ENCODE measurements at places on chromosomes 4 and X.

- DNase-seq = no peak
Observed at GRCh38 chrX:67727576-67727975, 183.8 kb downstream of the AR start.

GRCh38 chr4:4675641-4676040 is 133.8 kb upstream of the STX18 start:
- no peak for DNase-seq

DNA sequence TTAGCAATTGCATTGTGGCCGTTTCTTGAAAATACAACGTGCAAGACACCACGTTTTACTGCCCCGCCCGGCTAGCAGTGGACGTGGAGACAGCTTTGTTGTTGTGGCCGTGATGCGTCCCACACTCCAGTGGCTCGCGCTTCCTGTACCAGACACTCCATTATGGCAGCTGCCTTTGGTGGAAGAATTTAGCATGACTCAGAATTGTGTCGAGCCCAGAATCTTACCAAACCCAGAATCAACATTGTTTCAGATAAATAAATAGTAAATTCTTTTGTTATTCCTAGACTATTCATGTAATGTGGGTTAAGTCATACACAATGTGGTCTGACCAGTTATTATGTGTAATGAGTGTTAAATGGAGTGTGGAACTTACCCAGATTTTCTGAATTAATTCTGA is 25.3 kb upstream of the S100P start:
- no peak for DNase-seq

GRCh38 chrX:72308566-72309296 is 3.0 kb upstream of the CITED1 start:
- DNase-seq = peak; percentile 65

- DNase-seq = no peak
Observed at GRCh38 chrX:55072286-55072685, 2.5 kb upstream of the PAGE2B start.

DNA sequence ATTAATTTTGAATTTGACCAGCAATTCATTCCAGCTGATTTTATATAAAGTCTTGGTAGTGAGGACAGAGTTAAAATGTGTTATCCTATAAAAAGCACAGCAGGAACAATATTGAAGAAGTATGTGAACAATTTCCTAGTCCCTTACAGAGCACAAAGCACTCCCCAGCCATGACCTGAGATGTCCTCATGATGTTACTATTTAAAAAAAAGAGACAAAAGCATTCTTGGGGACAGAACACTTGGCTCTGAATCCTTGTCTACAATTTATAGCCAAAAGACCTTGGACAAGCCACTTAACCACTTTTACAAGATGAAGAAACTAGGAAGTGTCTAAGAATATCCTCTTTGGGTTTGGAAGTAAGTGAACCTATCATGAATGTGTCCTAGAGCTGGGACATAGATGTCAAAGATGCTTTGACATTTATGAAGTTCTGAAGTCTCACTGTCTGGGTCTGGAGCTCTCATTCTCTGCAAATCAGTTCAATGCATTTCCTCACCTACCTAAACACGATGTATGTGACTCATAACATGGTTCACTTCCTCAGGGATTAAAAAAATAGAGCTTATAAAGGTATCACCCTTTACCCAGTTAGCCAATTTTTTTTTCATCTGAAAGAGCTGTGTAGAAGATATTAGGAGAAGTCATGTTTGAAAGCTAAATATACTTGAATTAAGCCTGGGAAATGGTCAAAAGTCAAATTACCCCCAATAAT is 61.4 kb downstream of the IGFBP7 start:
- DNase-seq = no peak

DNA sequence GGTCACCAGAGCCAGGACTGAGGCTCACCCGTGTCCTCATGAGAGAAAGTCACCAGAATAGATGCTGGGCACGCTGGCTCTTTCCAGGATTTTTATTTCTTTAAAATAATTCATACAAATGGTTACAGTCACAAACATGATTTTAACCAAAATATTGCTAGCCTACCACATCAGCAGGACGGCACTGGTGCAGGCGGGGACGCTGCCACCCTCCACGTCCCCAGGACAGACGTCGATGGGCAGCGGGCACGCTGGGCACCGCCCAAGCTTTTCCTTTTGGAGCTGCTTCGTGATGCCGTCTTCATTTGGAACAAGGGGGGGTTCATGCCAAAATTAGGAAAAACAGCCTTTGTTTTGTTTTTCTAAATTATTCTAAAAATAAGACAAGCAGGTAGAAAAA is 37.6 kb downstream of the CTBP1 start:
- no peak for DNase-seq

DNA sequence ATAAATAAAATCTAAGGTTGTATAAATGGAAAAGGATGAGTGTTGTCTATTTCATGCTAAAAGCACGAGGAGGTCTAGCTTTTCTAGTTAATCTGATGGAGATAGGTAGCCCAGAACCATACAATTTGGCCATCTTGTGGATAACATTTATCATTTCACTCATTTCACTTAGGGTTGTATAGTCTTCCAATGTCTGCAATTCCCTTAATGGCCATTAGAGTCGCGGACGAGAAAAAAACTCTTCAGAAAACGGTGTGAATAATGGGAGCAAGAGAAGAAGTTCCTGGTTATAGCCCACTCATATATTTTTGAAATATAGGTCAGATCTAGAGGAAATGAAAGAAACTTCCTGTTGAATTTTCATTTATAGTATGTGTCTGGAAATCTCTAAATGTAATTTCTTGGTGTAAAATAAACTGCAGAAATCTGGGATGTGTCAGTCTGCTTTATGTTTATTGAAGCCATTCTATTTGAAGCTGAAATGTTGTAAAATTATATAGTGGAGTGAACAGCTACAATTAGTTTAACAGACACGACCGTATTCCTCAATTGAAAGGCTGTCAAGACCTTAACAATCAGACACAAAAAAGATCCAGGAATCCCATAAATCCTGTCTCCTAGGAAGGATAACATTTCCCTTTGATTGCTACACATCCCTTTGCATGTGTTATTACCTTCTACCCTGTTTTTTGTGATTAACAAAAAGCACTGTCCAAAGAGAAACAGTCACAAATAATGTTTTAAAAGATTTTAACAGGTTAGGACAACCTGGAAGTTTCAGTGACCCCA is 47.7 kb upstream of the MGST2 start:
- no peak for DNase-seq

GRCh38 chrX:130714135-130714534 is 188.9 kb downstream of the ENOX2 start:
- no peak for DNase-seq

DNA sequence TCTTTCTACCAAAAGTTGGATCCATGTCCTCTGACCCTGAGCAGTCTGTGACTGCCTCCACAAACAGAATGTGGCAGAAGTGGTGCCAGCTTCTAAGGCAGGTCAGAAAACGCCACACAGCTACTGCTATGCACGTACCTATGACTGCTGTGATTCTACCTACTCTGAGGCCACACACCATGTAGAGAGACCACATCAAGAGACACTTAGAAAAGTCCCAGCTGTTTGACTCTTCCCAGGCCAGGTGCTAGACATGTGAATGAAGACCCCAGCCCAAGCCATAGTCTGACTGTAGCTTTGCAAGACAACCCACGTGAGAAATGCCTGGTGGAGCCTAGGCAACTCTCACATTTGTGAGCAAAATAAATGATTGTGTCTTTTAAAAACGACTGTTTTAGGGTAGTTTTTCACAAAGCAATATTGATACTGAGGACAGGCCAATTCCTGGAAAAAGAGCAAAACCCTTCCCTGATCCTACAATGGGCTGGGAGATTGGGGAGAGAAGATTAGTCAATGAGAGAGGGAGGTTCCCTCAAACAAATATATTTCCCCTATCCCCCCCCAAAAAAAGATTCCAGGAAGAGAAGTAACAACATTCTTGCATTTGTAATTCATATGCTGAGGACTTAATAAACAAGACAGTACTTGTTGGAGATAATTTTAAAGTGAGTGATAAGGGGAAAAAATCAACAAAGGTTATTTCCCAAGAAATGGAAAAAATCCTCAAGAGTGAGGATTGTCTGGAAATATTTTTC is 33.3 kb downstream of the FRYL start:
- DNase-seq = no peak

- no peak for DNase-seq
Observed at GRCh38 chr4:80075995-80076675, 3.1 kb upstream of the ANTXR2 start.

DNA sequence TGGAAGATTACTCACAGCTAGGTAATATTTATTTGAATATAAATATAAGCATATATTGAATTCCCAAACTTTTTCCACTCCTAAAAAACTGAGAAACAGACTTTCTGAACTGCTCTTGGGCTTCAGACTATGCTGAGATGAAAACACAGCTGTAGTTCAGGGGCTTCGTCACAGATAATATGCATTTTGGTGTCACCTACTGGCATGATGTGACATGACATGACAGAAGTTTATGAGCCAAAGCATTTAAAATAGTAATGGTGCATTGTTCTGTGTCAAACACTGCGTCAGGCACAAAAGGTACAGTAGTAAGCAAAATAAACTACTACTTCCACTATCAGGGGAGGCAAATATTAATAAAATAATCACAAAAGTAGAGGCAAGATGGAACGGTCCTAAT is 171.3 kb downstream of the BTC start:
- peak; percentile 14 for DNase-seq

GRCh38 chrX:153845842-153846241 is 15.5 kb upstream of the PDZD4 start:
- DNase-seq = no peak

DNA sequence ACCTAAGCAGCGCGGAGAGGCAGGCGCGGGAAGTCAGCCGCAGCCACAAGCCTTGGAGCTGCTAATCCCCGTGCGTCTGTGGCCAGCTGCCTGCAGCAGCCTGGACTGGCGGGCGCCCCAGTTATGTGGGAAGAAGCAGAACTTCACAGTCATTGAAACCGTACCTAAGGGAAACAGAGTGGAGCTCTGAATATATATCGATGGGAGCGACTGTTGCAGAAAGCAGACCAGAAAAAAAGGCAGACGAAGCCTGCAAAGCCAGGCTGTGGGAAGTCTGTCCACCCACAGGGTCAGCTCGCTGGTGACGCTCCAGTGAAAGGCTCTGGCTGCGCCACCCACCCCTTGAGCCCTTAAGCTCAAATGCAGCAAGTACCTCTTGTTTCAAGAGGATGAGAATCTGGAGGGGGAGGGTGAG is 24.7 kb downstream of the KCNE5 start:
- DNase-seq = no peak

DNA sequence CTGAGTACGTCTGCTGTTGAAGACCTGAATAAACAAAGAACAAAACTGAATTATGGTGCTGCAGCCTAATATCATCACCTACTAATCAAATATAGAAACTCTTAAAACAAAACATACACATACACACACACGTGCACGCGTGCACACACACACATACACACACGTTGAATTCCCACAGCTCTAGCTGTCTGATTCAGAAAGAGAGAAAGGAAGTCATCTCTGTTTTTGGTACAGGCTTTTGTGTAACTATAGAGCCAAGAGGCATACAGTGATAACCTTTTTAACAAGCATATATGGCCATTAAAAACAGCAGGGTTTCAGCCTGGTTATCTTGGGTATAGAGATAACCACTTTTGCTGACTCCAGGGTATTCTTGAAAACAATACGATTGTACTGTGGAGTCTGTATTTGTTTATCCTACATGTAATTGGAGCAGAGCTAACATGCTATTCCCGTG is 823.2 kb downstream of the CCSER1 start:
- DNase-seq = no peak

DNA sequence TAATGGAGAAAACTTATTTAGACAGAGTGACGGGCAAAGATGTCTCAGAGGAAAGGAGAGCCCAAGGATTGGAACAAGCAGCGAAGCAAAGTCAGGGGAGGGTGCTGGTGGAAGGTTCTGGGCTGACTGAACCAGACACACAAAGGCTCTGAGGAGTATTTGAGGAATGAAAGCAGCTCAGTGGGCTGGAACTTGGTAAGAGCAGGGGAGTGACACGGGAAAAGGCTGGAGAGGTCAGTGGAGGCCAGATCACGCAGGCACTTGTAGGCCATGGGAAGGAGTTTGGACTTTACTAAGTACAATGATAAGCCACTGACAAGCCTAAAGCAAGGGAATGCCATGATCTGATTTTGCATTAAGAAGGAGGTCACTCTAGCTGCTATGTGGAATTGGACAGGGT is 71.4 kb downstream of the TSC22D3 start:
- no peak for DNase-seq

- DNase-seq = no peak
Observed at GRCh38 chr4:2843941-2844584, 419 bp downstream of the ADD1 start.

- no peak for DNase-seq
Observed at GRCh38 chrX:9794495-9794894, 8.3 kb downstream of the SHROOM2 start.

- DNase-seq = no peak
Observed at GRCh38 chr4:2411786-2412510, 6.5 kb downstream of the ZFYVE28 start.
